ENCODE measurements at places on chromosomes 13 and 19. TPM values are rescaled to one million over a fixed set of nuclear protein-coding genes. Genes with fewer than 3 reads are reported as not detected.

Gene TEKTIP1
- total RNA-seq, result 4.2 TPM

Gene PGLYRP2
- not detected for total RNA-seq

GRCh38 chr19:19444681-19445155 lies 39.2 kb downstream of the GATAD2A start:
- H3K4me1 ChIP-seq, result no peaks in the 10 kb centered on the region
- H3K4me3 ChIP-seq, result no peak overlapping the region
- no peak overlapping the region for H3K27ac ChIP-seq
- H3K36me3 ChIP-seq, result no peaks in the 10 kb centered on the region
- H3K27me3 ChIP-seq, result no peaks in the 10 kb centered on the region
- DNase-seq, result peak; percentile 55

DNA sequence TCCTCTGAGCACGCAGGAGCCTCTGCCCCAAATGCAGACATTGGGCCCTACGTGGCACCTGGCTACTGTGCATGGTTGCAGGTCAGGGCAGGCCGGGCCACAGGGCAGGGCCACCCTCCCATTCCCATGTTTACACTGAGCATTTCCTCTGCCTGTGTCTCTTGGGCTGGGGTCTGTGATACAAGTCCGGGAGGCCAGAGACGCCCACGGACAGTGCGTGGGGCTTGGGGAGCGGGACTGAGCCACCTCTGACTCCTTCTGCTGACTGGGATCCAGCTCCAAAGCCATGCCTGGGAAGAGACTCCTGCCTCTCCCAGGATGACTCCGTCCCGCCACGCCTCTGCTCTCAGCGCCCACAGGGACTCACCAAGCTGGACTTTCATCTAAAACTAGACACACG lies 18.8 kb downstream of the GAS6 start:
- DNase-seq, result peak; percentile 40
- no peak overlapping the region for H3K27ac ChIP-seq
- H3K36me3 ChIP-seq, result peaks cover 6% of the 10 kb centered on the region
- no peaks in the 10 kb centered on the region for H3K4me1 ChIP-seq

GRCh38 chr19:11007962-11008532 lies 47.2 kb downstream of the SMARCA4 start:
- H3K36me3 ChIP-seq, result peaks cover 83% of the 10 kb centered on the region
- no peaks in the 10 kb centered on the region for H3K27me3 ChIP-seq
- no peak overlapping the region for H3K4me3 ChIP-seq
- no peak overlapping the region for H3K27ac ChIP-seq
- H3K4me1 ChIP-seq, result no peaks in the 10 kb centered on the region
- no peak for DNase-seq

DNA sequence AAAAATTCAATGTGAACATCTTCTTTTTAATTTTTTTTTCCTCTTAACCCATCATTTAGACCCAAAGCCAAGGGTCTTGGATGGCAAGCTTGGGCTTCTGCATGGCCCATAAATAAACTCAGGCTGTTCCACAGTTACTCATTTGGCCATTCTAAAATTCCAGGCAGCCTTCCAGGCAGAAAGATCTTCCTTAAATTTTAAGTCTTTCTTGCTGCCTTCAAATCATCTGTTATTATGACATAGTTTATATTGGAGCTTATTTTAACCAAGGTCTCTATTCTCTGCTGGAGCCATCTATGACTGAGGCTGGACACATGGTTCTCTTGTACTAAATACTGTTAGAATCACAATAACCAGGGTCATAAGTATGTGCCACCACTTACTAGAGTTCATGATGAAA lies 317.3 kb upstream of the MAB21L1 start:
- H3K4me3 ChIP-seq, result no peak overlapping the region
- no peaks in the 10 kb centered on the region for H3K27me3 ChIP-seq
- peaks cover 6% of the 10 kb centered on the region for H3K4me1 ChIP-seq
- no peak for DNase-seq

Gene LRRC8E
- 3.4 TPM for total RNA-seq

Gene RNF225
- total RNA-seq, result 0.38 TPM

Gene PDX1
- total RNA-seq, result not detected

DNA sequence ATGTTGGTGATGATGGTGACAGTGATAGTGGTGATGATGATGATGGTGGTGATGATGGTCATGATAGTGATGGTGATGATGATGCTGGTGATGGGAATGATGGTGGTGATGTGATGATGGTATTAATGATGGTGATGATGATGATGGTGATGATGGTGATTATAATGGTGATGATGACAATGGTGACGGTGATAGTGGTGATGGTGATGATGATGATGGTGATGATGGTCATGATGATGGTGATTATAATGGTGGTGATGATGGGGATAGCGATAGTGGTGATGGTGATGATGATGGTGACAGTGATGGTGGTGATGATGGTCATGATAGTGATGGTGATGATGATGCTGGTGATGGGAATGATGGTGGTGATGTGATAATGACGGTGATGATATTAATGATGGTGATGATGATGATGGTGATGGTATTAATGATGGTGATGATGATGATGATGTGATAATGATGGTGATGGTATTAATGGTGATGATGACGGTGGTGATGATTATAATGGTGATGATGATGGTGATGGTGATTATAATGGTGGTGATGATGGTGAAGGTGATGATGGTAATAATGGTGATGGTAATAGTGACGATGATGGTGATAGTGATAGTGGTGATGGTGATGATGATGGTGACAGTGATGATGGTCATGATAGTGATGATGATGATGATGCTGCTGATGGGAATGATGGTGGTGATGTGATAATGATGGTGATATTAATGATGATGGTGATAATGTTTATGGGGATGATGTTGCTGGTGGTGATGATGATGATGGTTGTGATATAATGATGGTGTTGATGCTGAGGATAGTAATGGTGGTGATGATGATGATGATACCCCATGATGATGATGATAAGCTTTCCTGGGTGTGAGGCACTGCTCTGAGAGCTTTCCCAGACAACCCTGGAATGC lies 7.7 kb downstream of the C13orf46 start:
- H3K4me3 ChIP-seq, result no peak overlapping the region
- no peaks in the 10 kb centered on the region for H3K27me3 ChIP-seq
- no peaks in the 10 kb centered on the region for H3K36me3 ChIP-seq
- no peaks in the 10 kb centered on the region for H3K4me1 ChIP-seq
- H3K27ac ChIP-seq, result no peak overlapping the region

Gene PPFIA3
- 6.1 TPM for total RNA-seq

Gene NRTN
- 7.5 TPM for total RNA-seq

DNA sequence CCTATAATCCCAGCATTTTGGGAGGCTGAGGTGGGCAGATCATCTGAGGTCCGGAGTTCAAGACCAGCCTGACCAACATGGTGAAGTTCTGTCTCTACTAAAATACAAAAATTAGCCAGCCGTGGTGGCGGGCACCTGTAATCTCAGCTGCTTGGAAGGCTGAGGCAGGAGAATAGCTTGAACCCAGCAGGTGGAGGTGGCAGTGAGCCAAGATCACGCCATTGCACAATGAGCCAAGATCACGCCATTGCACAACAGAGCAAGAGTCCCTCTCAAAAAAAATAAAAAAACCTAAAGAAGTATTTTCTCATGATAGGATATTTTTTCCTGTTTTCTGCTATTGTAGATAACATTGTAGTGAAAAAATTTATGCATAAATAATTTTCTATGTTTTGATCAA lies 13.3 kb downstream of the IFT88 start:
- no peak for DNase-seq
- no peaks in the 10 kb centered on the region for H3K4me1 ChIP-seq
- H3K36me3 ChIP-seq, result peaks cover 42% of the 10 kb centered on the region

GRCh38 chr19:32638625-32639024 lies 36.4 kb downstream of the ANKRD27 start:
- H3K4me3 ChIP-seq, result no peak overlapping the region
- H3K36me3 ChIP-seq, result peaks cover 69% of the 10 kb centered on the region
- no peak overlapping the region for H3K27ac ChIP-seq
- no peaks in the 10 kb centered on the region for H3K4me1 ChIP-seq

DNA sequence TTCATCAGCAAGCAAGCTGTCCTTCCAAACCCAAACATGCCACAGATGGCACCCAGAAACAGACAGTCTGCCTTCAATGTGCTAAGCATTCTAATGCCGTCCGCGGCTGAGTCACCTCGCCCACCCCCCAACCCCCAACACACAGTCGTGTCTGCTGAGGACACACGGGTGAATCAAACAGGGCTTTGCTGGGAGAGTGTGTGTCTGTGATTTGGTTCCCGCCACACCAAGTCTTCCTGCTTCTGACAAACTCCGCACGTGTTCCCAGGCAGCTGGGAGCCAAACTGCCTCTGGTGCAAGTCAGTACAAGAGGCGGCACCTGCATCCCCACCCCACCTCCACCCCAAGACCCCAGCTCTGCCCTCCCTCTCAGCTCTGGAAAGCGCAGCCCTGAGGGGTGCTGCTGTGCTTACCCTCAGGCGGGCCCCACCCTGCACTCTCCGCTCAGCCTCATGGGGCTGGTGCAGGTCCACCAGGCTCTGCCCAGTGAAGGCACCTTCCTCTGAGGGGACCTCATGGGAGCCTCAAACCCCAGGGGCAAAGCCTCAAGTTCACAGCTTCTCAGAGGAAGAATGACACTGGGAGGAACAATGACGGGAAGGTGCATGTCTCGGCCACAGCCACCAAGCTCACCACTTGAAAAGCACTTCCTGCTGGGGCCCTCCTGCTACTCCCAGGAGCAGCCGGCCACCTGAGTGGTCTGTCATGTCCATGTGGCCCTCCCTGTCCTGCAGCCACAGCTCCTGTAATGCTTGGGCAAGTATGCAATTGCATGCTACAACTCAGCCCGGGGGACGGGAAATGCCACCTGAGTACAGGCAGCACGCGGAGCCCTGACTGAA lies 15.0 kb upstream of the SLC35E1 start:
- DNase-seq, result peak; percentile 63
- H3K27ac ChIP-seq, result peak overlapping the region; percentile 73
- H3K4me3 ChIP-seq, result no peak overlapping the region
- H3K27me3 ChIP-seq, result no peaks in the 10 kb centered on the region

Gene LGALS14
- 0.77 TPM for total RNA-seq

- DNase-seq, result no peak
- H3K36me3 ChIP-seq, result peaks cover 29% of the 10 kb centered on the region
- H3K27me3 ChIP-seq, result no peaks in the 10 kb centered on the region
- H3K4me1 ChIP-seq, result no peaks in the 10 kb centered on the region
These were observed 362 bp downstream of the ZNF557 start for GRCh38 chr19:7069904-7070226.

Gene CEACAM16
- not detected for total RNA-seq

Gene ZNF578
- 9.8 TPM for total RNA-seq

DNA sequence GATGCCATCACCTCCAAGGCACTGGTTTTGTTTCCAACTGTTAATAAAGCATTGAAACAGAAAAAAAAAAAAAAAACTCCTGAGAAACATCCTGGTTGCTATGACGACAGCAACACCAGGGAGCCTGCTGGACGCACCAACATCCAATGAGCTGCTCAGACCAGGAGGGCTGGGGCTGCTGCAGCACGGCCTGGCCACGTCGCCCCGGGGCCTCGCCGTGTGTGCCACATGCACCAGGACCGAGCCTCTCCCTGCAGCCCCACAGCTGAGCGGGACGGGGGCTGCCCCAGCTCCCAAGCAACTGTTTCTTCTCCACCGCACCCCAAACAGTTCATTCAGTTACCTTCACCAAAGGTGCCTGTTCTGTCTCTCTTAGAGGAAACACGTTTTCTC lies 54.5 kb downstream of the RASA3 start:
- H3K27ac ChIP-seq, result peak overlapping the region; percentile 70
- H3K27me3 ChIP-seq, result no peaks in the 10 kb centered on the region
- H3K36me3 ChIP-seq, result no peaks in the 10 kb centered on the region

DNA sequence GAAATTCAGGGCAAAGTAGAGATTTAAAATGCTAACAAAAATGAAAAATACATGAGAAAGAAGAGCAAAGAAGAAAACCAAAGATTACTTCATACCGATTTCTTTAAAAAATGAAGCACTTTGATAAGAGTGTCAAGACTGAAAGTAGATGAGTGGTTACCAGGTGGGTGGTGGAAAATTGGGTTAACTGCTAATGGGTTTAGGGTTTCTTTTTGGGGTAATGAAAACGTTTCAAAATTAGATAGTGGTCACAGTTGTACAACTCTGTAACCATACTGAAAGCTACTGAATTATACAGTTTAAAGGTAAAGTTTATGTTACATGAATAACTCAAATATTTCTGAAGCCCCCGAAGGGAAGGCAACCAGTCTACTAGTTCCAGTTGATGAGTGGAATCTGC lies 179.4 kb downstream of the NDFIP2 start:
- H3K4me3 ChIP-seq, result no peak overlapping the region
- H3K27me3 ChIP-seq, result no peaks in the 10 kb centered on the region
- no peak for DNase-seq
- no peaks in the 10 kb centered on the region for H3K36me3 ChIP-seq
- H3K4me1 ChIP-seq, result peaks cover 3% of the 10 kb centered on the region

GRCh38 chr19:2820112-2820702 lies 539 bp downstream of the ZNF554 start:
- H3K4me3 ChIP-seq, result peak overlapping the region; percentile 88
- DNase-seq, result peak; percentile 77
- H3K4me1 ChIP-seq, result no peaks in the 10 kb centered on the region
- H3K36me3 ChIP-seq, result no peaks in the 10 kb centered on the region
- no peak overlapping the region for H3K27ac ChIP-seq
- no peaks in the 10 kb centered on the region for H3K27me3 ChIP-seq

DNA sequence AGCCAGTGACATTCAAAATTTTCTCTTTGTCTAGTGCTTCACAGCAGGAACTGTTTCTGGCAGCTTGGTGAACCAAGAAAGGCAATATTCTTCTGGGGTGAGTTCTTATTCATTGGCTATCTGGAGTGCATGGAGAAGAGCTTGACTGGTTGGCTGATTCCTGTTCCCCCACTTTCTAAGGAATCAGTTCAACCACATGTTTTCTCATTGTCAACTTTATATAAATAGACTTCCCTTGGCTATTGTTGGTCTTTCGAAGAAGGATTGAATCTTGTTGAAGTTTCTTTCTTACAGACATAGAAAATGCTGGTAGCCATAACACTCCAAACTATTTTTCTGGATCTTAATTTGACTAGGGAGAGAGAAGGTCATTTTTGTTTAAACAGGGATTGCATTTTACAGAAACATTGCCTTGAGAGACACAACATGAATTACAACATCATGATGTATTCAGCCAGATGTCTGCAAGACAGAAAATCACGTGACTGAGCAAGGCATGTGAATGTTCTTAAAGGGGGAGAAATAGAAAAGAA lies 85.2 kb downstream of the EDNRB start:
- H3K4me3 ChIP-seq, result no peak overlapping the region
- no peaks in the 10 kb centered on the region for H3K27me3 ChIP-seq
- no peak for DNase-seq

DNA sequence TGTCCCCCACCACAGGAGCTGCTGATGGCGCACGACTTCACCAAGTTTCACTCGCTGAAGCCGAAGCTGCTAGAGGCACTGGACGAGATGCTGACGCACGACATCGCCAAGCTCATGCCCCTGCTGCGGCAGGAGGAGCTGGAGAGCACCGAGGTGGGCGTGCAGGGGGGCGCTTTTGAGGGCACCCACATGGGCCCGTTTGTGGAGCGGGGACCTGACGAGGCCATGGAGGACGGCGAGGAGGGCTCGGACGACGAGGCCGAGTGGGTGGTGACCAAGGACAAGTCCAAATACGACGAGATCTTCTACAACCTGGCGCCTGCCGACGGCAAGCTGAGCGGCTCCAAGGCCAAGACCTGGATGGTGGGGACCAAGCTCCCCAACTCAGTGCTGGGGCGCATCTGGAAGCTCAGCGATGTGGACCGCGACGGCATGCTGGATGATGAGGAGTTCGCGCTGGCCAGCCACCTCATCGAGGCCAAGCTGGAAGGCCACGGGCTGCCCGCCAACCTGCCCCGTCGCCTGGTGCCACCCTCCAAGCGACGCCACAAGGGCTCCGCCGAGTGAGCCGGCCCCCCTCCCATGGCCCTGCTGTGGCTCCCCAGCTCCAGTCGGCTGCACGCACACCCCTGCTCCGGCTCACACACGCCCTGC lies 4.4 kb upstream of the NOP53 start:
- no peaks in the 10 kb centered on the region for H3K36me3 ChIP-seq
- H3K27ac ChIP-seq, result no peak overlapping the region
- H3K4me3 ChIP-seq, result no peak overlapping the region
- no peak for DNase-seq
- H3K27me3 ChIP-seq, result no peaks in the 10 kb centered on the region

Measured in endodermal cell (in vitro differentiated cells).